ENCODE measurements at places on chromosomes 12 and 14. TPM values are rescaled to one million over a fixed set of nuclear protein-coding genes. Genes with fewer than 3 reads are reported as not detected.

Gene ACSS3
- under 0.01 TPM for total RNA-seq

Gene WNT5B
- 0.33 TPM for total RNA-seq

Gene PDE3A
- total RNA-seq: 70.5 TPM

Gene SIRT4
- 1.4 TPM for total RNA-seq

Gene OR4K1
- total RNA-seq: not detected

Gene MFAP5
- total RNA-seq: 1.1 TPM

Gene CLEC7A
- under 0.01 TPM for total RNA-seq

Gene LTBR
- total RNA-seq: 129 TPM

Gene OR4Q3
- not detected for total RNA-seq

Gene CDCA3
- total RNA-seq: 16.9 TPM

Gene PLEKHD1
- total RNA-seq: 0.34 TPM

Gene ENDOU
- not detected for total RNA-seq

Gene IPO4
- total RNA-seq: 71.4 TPM
